SJCRH30 (cell line): ENCODE measurements at places on chromosomes 1 and 21. TPM values are rescaled to one million over a fixed set of nuclear protein-coding genes. Genes with fewer than 3 reads are reported as not detected.
A peak's percentile ranks its signal among the peaks of the same experiment; 100 is the strongest.

GRCh38 chr1:110200666-110201065 lies 9.4 kb upstream of the KCNC4 start:
- H3K27me3 ChIP-seq: no peaks in the 10 kb centered on the region; the same call in 1 of the 2 replicates
- H3K36me3 ChIP-seq: no peaks in the 10 kb centered on the region
- no peak for DNase-seq
- no peaks in the 10 kb centered on the region for H3K4me1 ChIP-seq
- H3K4me3 ChIP-seq: no peak overlapping the region

DNA sequence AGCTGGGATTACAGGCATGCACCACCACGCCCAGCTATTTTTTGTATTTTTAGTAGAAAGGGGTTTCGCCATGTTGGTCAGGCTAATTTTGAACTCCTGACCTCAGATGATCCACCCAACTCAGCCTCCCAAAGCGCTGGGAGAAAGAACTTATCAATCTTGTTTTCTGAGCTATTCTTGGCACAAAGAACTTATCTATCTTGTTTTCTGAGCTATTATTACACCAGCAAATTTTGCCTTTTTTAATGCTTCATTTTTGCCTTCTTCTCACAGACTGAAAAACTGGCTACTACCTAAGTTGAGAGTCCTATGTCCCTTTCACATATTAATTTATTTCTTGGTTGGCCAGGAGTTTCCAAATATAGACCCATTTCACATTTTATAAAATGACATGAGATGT lies 9.3 kb downstream of the SLC16A1 start:
- DNase-seq: no peak
- no peaks in the 10 kb centered on the region for H3K27me3 ChIP-seq
- no peak overlapping the region for H3K27ac ChIP-seq
- H3K4me1 ChIP-seq: no peaks in the 10 kb centered on the region

DNA sequence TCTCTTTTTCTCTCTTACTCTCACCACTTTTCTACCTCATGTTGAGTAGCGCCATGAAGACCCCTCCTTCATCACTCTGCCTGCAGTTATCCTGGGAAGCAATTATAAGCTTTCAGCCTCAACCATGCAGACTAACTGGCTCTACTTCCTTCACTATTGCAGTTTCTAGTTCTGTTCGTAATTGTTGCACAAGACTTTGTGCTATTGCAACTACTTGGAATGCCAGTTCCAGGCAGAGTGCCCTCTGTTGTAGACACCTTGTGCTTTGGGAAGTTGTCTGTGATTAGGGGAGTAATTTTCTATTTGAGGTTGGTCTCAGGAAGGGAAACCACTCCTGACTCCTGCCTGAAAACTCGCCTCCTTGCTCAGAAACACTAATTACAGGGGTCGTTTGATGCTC lies 19.4 kb downstream of the PGM1 start:
- no peaks in the 10 kb centered on the region for H3K27me3 ChIP-seq
- H3K27ac ChIP-seq: no peak overlapping the region
- DNase-seq: no peak
- H3K4me3 ChIP-seq: no peak overlapping the region
- peaks cover 4% of the 10 kb centered on the region for H3K4me1 ChIP-seq
- H3K36me3 ChIP-seq: no peaks in the 10 kb centered on the region

GRCh38 chr1:83931658-83932253 lies 67.2 kb downstream of the TTLL7 start:
- peak; percentile 24 for DNase-seq
- H3K4me1 ChIP-seq: no peaks in the 10 kb centered on the region
- no peak overlapping the region for H3K27ac ChIP-seq
- H3K4me3 ChIP-seq: no peak overlapping the region
- H3K36me3 ChIP-seq: peaks cover 17% of the 10 kb centered on the region

DNA sequence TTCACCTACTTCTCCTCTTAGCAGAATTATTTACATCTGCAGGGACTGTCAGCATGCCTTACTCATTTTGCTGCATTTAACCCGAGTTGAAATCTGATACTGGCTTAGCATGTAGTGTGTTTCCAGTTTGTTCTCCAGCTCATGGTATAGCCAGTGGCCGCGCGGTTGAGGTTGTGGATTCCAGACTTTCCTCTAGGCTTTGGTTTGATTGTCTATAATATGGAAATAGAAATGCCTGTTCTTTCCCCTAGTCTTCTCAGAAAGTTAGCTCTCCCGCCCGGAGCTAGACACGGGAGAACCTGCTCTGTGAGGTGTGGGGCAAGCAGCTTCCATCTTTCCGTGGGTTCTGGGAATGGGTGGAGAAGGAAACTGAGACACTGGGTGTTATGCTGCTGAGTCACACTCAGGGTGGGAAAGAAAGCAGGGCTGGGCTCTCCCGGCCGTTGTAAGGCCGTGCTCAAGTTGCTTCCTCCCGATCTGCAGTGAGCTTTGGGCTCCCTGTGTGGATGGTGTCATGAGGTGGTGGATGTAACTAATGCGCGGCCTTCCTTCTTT lies 206.8 kb upstream of the TMEM51 start:
- no peak overlapping the region for H3K27ac ChIP-seq
- no peaks in the 10 kb centered on the region for H3K36me3 ChIP-seq
- no peaks in the 10 kb centered on the region for H3K27me3 ChIP-seq
- H3K4me3 ChIP-seq: peak overlapping the region; percentile 9; the same call in 1 of the 2 replicates
- peaks cover 19% of the 10 kb centered on the region for H3K4me1 ChIP-seq
- no peak for DNase-seq

- H3K36me3 ChIP-seq: no peaks in the 10 kb centered on the region
- no peaks in the 10 kb centered on the region for H3K27me3 ChIP-seq
- H3K4me1 ChIP-seq: no peaks in the 10 kb centered on the region
- no peak overlapping the region for H3K27ac ChIP-seq
- no peak overlapping the region for H3K4me3 ChIP-seq
Observed at GRCh38 chr1:71557138-71557537, 476.3 kb upstream of the ZRANB2 start.

GRCh38 chr1:37133276-37134145 lies 99.2 kb upstream of the GRIK3 start:
- no peak overlapping the region for H3K4me3 ChIP-seq
- H3K36me3 ChIP-seq: no peaks in the 10 kb centered on the region
- no peak for DNase-seq
- H3K4me1 ChIP-seq: no peaks in the 10 kb centered on the region
- no peaks in the 10 kb centered on the region; the same call in 1 of the 2 replicates for H3K27me3 ChIP-seq

GRCh38 chr1:181583598-181583997 lies 100.3 kb downstream of the CACNA1E start:
- H3K4me3 ChIP-seq: no peak overlapping the region
- H3K27ac ChIP-seq: no peak overlapping the region
- no peaks in the 10 kb centered on the region for H3K36me3 ChIP-seq

INAVA gene
- total RNA-seq: 16.1 and 19.8 TPM in 2 replicates

RAB13 gene
- total RNA-seq: 32.4 and 36.5 TPM in 2 replicates

DHRS3 gene
- total RNA-seq: 2.6 and 3.5 TPM in 2 replicates

LEFTY2 gene
- total RNA-seq: 0.56 and 0.77 TPM in 2 replicates

UBASH3A gene
- total RNA-seq: not detected in 2 replicates

ATP13A2 gene
- 77.9 and 83.3 TPM in 2 replicates for total RNA-seq

HES4 gene
- total RNA-seq: 15.3 and 15.9 TPM in 2 replicates
